Activated naive CD4-positive, alpha-beta T cell treated with anti-CD3 and anti-CD28 coated beads, Interleukin-2, amount 50 U/mL, for 72 hours (primary cell): ENCODE measurements at places on chromosomes 7 and 10. TPM values are rescaled to one million over a fixed set of nuclear protein-coding genes. Genes with fewer than 3 reads are reported as not detected.

The CEP41 gene
- 12.6 TPM for total RNA-seq

DNA sequence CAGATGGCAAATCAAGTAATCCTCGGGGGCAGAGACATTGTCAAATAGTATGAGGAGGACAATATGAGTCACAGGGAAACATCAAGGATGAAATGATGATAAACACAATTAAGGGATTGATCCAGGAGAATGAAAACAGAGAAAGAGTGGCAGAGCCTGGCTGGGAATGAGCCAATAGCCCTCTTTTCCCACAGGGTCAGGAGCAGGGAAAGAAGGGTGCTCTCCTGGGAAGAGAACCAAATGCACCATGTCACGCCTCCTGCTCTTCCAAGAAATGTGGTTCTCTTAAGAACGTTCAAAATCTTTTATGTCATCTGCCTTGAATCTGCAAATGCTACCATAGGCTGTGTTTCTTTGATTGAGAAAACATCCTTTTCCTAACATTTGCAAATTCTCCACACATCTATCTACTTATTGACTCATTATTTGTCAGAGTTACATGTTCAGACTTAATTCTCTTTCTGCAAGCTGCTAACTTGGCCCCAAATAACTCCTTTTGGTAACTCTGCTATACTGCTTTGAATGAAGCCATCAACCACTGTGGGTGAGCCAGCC lies 50.6 kb downstream of the HIPK2 start:
- no peak for DNase-seq

- DNase-seq, result no peak
Measured at GRCh38 chr10:44673245-44673983, 237.7 kb upstream of the TMEM72 start.

DNA sequence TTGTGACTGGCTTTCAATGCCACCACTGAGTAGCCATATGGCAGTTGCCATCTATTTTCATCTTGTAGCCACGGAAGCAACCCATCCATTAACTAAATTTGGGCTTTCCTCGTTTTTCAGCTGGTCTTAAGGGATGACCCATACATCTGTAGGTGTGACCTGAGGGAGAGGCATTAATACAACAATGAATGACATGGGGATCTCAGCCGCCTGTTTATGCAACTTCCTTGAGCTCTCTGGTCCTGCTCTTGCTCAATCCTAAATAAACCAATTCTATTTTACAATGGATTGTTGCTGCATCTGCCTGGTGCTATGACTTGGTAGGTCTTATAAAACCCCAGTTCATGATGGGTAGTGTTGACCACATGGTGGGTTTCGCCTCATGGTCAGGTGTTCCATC lies 21.9 kb upstream of the ADAM22 start:
- DNase-seq, result no peak

GRCh38 chr10:101675115-101675514 lies 19.9 kb downstream of the FBXW4 start:
- DNase-seq, result no peak
